SHP77 (cell line): ENCODE measurements at places on chromosomes 5 and 9.

DNA sequence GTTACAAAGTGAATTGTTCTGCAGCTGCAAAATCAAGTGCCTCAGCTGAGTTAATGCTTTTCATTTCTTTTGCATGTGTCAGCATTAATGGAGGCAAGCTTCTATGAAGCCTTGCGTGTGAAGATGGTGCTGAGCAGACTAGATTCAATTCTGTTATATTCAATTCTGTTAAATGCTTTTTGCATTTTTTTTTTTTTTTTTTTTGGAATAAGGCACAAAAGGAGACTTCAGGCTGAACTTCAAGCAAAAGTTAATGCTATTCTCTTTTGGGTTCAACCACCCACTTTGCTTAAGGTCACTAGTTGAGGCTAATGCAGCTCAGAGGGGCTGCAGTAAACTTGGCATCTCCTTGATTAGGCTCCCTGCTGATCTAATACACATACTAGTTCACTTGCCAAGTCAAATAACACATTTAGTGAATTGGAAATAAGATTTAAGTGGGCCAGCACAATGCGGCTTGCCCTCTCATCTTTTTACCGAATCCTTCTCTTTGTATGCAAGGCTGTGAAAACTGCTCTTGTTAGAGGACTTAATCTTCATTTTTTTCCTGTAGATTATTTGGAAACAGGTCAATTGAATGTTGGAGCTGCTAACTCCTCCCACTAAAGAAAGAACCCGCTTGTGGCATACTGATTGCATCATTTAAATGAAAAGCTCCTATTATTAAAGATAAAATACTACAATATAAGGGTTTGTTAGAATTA, 1020.2 kb downstream of the NR2F1-AS1 start:
- DNase-seq = no peak

GRCh38 chr5:165834891-165835290, 2329.5 kb downstream of the MAT2B start:
- DNase-seq = no peak

- DNase-seq = no peak
These were observed 190.8 kb downstream of the PAPPA start for GRCh38 chr9:116344416-116344815.

DNA sequence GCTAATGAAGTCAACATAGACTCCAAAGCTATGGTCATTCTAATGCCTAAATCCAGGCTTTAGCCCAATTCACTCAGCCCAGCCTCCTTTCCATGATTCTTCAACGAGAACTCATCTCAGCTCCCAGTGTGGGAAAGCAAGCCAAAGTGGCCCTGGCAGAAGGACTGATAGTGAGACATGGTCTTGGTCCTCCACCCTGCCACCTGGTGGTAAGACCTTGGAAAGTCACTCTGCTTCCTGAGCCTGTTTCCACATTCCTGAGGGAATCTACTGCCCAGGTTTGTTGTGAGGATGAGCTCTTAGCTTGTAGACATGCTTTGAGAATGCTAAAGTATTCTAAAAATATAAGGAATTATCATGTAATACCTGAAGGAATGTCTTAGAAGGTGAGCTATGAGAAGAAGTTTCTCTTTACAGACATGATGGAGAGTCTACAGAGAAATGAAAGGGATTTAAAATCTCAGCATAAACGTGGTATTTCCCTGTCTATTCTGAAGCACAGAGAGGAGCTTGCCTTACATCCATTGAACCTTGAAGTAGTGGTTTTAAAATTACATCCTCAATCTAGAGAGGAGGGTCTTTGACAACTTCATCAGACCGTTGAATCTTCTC, 173.5 kb downstream of the TRIM32 start:
- peak; percentile 63 for DNase-seq
